ENCODE measurements at places on chromosomes 16 and 17. TPM values are rescaled to one million over a fixed set of nuclear protein-coding genes. Genes with fewer than 3 reads are reported as not detected.

Gene CCL17
- total RNA-seq, result not detected

Gene PPL
- total RNA-seq, result 5.4 TPM

Gene ITGA2B
- total RNA-seq, result 1.2 TPM

Gene TLCD2
- 1.6 TPM for total RNA-seq

Gene OR1F1
- 0.18 TPM for total RNA-seq

Gene PFAS
- 50.2 TPM for total RNA-seq

Gene SKAP1
- not detected for total RNA-seq

Gene FBXW10
- total RNA-seq, result 1.1 TPM

Gene ARHGAP44
- 2.8 TPM for total RNA-seq

Gene CTRL
- total RNA-seq, result 1.6 TPM

Gene KRTAP4-3
- not detected for total RNA-seq

Gene C17orf67
- total RNA-seq, result 1.5 TPM

Gene ODF4
- not detected for total RNA-seq

Gene GPRC5B
- 31.1 TPM for total RNA-seq

Gene MMD
- total RNA-seq, result 29.2 TPM

Gene EVPL
- 18.5 TPM for total RNA-seq

Gene BICDL2
- not detected for total RNA-seq

Gene COX6A2
- not detected for total RNA-seq

Gene KCNG4
- not detected for total RNA-seq

Gene P3H4
- 31.8 TPM for total RNA-seq

Gene ZFHX3
- total RNA-seq, result 9.2 TPM

Gene ATP2A3
- total RNA-seq, result 5.1 TPM

Gene TP53TG3
- 0.61 TPM for total RNA-seq

Gene CD300LF
- total RNA-seq, result not detected

Gene KRT33A
- not detected for total RNA-seq

Gene NPW
- total RNA-seq, result 1.1 TPM

Gene ELMO3
- total RNA-seq, result 1.5 TPM

Gene NAGS
- 1.5 TPM for total RNA-seq

Gene TM4SF5
- total RNA-seq, result 0.54 TPM

Gene TNFSF12
- total RNA-seq, result 9.8 TPM

Gene NOTUM
- total RNA-seq, result 0.32 TPM

Gene SLC12A3
- total RNA-seq, result not detected

Gene KARS1
- total RNA-seq, result 168 TPM

Gene HIGD1B
- total RNA-seq, result not detected

Gene PLCG2
- total RNA-seq, result 3.5 TPM

Gene ERI2
- 7.3 TPM for total RNA-seq

Gene HMOX2
- 64.8 TPM for total RNA-seq

Gene PPP1R27
- not detected for total RNA-seq

Gene CCDC200
- total RNA-seq, result not detected

Gene SLC9A5
- 1.4 TPM for total RNA-seq

Gene NPIPA1
- total RNA-seq, result 48.0 TPM

Gene SLC16A5
- 36.0 TPM for total RNA-seq

Gene KRT40
- not detected for total RNA-seq

Gene CCDC92B
- total RNA-seq, result 0.16 TPM

Gene ASIC2
- total RNA-seq, result 2.2 TPM

Gene SGCA
- total RNA-seq, result 1.9 TPM

Gene CPPED1
- 22.3 TPM for total RNA-seq

Gene KCNH4
- 0.29 TPM for total RNA-seq

Gene CDK3
- 5.6 TPM for total RNA-seq

Gene THAP11
- total RNA-seq, result 42.2 TPM

Gene SPN
- not detected for total RNA-seq

Gene PIGS
- total RNA-seq, result 51.4 TPM

Gene SNAI3
- total RNA-seq, result not detected

Gene SLC16A11
- not detected for total RNA-seq

Gene KRTAP1-1
- total RNA-seq, result not detected

Gene HAS3
- total RNA-seq, result 46.3 TPM

Gene CHST4
- total RNA-seq, result not detected

Gene LGALS9B
- not detected for total RNA-seq
